ENCODE measurements at places on chromosomes 5 and 9.

DNA sequence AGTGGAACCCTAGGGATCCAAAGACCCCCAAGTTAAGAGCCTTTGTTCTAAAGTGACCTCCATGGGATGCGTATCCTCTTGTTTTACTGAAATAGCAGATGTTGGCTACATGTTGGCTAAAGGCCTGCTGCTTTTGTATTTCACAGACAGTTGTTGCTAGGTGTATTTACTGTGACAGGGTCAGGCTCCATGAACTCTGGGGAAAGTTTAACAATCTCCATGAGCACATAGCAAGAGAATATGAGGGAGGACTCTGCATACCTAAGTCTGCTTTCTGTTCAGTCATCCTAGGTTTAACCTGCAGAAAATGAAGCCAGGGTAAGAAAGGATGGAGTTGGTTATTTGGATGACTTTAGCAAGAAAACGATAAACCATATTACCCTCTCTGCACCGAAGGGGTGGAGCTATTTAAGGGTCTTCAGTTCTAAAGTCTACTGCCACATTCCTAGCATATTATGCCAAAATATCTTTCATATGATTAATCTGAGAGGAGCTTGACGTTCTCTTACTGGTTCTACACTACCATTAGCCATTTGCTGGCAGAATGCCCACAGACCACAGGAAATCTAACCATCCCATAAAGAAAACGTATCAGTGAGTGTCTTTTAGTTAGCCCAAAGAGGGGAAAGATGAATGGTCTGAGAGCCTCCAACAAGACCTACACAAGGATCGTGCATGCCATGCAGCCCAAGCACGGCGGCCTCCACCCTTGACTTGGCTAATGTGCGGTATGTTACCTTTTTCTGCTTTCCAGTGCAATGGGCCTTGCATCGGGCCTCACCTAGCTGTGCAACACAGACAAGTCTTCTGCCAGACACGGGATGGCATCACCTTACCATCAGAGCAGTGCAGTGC, 127.8 kb downstream of the SAXO1 start:
- DNase-seq: no peak

DNA sequence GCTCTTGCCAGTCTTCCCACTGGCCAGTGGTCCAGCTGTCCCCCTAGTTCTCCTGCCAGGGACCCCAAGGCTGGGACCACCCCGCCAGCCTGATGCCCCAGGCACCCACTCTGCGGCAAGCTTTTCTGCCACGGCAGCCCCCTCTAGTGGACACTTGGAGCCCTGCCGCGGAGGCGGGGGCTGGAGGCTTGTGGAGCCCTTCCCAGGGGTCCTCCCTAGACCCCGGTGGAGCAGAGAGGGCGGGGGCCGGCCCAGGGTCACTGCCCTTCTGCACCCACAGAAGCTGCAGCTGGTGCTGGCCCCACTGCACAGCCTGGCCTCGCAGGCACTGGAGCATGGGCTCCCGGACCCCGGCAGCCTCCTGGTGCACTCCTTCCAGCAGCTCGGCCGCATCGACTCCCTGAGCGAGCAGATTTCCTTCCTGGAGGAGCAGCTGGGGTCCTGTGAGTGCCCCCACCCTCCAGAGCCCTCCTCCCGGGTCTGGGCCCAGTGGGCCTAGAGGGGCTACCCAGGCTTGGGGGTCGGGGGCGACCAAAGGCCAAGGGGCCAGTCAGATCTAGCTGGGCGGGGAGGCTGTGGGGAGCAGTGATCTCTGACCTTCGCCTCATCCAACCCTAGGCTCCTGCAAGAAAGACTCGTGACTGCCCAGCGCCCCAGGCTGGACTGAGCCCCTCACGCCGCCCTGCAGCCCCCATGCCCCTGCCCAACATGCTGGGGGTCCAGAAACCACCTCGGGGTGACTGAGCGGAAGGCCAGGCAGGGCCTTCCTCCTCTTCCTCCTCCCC, 9.1 kb downstream of the EGFL7 start:
- no peak for DNase-seq

DNA sequence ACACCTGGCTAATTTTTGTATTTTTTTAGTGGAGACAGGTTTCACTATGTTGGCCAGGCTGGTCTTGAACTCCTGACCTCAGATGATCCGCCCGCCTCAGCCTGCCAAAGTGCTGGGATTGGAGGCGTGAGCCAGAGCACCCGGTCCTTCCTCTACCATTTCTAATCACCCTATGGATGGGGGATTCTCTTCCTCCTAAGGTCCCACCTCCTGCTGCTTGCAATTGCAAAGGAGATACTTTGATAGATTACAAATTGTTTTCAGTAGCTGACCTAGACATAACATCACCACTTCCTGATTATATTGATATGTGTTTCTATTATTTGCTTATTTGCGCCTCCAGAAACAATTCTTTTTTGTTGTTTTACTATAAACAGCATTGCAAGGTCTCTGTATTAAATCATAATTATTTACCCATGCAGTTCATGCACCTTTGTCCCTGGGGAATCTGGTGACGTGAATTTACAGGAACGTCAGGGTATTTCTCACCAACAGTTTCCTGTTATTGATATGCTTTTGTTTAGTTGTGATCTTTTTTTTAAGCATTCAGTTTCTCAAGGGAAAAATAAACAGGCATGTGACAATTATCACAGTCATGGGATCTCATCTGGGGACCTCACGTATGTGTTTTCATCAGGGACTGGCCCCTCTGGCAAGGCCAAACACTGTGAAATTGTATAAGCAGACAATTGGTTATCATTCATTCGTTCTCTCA, 43.2 kb downstream of the ESM1 start:
- DNase-seq: no peak

- DNase-seq: no peak
Observed at GRCh38 chr9:82191082-82191770, 202.7 kb downstream of the SPATA31D1 start.

DNA sequence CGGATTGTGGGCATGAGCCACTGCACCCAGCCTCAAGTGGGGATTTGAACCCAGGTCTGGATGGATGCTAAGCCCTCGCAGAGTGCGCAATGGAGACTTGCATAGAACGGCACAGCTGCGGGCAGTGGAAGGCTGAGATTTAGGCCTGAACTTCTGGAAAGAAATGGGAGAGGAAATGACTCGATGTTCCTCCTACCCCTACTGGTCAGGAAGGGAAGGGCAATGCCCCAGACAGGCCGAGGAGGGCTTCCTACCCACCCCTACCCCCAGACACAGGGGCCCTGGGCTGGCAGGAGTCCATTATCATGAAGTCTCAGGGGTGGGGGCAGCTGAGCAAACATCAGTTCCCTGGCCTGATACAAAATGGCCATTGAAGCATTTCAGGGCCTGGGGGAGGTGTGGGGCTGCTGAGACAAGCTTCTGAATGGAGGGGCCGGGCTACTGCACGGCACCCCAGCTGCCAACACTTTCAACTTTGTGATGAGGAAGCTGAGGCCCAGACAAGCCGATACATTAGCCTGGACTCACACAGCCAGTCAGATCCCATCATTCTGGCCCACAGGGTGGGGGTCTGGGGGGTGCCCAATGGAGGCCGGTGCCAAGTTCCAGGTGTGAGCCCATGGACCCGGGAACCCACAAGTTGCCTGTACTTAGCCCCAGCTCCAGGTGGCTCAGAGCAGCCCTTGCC, 13.5 kb upstream of the WDR38 start:
- no peak for DNase-seq
